ENCODE measurements at places on chromosomes 5 and 9.

DNA sequence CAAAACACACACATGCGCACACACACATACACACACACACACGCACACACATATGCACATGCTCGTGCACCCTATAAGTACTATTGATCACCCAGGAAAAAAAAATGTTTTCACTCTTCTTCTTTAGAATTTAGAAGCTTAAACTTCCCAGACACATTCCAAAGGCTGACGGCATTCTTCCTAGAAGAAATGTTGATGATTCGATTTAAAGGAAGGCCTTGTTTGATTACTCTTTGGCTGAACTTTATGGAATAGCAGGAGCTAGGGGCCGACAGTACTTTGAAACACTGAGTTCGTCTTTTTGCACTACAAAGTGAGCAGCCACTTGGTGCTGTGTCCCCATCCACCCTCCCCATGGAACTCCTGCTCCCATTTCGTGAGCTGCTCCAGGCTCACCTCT is 113.2 kb downstream of the EGFLAM start:
- no peak for DNase-seq

DNA sequence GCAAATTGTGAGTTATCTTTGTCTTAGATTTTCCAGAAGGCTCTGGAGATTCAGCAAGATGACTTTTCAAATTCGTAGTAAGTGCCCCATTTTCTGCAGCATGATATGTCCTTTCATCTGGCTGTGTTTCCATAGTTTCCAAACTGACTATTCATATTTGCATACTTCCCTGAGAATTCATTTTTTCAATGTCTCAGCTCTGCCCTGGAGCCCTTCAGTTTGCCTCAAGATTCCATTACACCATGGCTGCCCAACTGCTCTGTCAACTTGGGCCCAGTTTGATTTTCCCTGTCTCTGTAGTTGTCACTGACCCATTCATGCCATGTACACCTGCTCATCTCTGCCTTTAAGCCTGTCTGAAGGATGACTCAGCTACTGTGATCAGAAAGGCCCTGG is 94.2 kb upstream of the RUSC2 start:
- DNase-seq: no peak

DNA sequence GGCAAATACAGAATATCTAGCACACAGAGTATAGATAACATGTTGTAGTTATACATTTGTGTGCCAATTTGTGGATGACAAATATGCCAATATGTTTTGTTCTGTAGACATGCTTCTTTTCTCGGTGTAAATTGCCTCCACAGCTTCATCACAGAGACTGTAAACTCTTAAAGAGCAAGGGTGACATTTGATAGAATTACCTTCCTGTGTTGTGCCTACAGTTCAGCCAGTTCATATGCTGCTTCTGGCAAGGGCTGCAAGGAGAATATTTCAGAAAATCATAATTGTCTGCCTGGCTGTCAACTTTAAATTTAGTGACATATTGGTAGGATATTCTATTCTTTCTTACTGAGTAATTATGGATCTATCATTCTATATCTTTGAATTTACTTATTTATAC is 155.1 kb downstream of the MAT2B start:
- no peak for DNase-seq

DNA sequence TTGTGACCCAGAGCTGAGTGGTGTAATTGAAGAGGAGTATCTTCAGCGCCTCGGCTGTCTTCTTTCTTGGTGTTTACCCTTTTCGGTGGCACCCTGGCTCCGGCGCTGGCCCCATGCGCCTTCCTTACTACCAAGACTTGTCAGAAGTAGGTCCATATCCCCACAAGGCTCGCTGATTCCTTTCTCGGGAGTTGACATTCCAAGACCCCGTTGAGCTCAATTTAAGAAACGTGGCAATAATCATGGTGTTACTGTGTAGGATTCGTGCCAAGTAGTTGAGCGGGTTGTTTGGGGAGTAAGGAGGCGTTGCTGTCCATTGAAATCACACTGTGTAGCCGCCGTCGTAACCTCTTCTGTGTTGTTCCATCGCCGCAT is 795 bp downstream of the NDUFAF2 start:
- peak; percentile 1 for DNase-seq

- no peak for DNase-seq
These were observed 14.7 kb downstream of the DIAPH1 start for GRCh38 chr5:141603923-141604717.

GRCh38 chr9:68552700-68553476 is 12.2 kb upstream of the TMEM252 start:
- no peak for DNase-seq

DNA sequence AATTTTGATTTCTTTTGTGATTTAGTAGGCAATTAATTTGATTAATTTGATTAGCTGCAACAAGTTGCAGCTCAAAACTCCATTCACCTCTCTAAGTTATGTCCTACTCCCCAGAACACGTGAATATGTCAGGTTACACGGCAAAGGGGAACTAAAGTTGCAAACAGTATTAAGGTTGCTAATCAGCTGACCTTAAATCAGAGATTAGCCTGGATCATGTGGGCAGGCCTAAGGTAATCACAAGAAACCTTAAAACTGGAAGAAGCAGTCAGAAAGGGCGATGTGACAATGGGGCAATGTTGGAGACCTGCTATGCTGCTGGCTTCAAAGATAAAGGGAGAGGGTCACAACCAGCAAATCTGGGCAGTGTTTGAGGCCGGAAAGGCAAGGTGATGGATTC is 47.3 kb upstream of the ANXA1 start:
- no peak for DNase-seq

DNA sequence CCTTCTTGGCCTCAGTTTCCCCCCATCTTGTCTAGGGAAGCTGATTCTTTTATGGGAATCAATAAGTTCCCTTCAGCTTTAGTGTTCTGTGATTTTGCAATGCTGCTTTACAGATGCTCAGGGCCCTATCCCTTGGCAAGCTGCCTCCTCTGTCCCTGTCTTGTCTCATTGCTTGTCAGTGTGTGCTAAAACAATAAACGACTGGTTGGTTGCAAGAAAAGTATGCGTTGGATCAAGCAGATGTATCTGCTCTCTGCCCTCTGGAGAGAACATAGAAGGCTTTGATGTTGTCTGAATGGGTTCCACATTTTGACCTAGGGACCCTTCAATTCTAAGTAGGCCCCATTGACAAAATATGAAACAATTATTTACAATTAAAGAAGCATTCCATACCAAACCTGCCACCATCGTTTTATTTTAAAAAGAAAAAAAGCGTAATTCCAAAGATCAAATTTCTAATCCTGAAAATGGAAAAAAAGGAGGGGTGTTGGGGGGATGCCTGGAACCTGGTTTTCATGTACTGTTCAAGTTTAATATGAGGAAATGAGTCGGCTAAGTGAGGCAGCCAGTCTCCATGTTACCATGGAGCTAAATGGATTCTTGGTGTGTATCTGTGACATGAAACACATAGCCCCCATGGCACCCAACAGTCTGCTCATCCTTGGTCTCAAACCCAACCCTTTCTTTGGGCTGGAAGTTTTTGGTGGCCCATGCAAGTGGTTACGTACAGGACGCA is 31.2 kb upstream of the TARS1 start:
- DNase-seq: no peak

DNA sequence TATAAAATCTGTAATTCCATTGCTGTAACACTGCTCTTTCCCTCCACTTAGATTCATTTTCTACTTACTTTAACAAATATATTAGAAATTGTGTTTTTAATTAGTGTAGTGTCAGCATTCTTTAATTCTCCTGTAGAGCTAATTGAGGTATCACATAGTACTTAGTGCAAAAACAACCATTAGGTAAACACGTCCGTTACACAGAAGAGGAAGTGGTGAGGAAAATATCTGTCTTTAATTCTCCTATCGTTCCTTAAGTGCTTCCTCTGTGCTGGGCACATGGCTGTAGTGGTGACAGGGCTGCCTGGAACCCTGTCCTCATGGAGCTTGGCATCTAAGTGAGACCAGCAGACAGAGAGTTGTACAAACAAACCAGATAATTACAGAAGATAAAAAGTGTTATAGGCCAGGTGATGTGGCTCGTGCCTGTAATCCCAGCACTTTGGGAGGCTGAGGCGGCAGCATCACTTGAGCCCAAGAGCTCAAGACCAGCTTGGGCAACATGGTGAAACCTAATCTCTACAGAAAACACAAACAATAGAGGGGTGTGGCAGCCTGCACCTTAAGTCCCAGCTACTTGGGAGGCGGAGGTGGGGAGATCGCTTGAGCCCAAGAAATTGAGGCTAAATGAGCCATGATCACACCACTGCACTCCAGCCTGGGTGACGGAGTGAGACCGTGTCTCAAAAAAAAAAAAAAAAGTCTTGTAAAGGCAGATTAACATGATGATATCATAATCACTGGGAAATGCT is 36.4 kb downstream of the PARP8 start:
- no peak for DNase-seq

GRCh38 chr9:127805620-127806019 is 2.9 kb downstream of the FPGS start:
- DNase-seq: no peak

DNA sequence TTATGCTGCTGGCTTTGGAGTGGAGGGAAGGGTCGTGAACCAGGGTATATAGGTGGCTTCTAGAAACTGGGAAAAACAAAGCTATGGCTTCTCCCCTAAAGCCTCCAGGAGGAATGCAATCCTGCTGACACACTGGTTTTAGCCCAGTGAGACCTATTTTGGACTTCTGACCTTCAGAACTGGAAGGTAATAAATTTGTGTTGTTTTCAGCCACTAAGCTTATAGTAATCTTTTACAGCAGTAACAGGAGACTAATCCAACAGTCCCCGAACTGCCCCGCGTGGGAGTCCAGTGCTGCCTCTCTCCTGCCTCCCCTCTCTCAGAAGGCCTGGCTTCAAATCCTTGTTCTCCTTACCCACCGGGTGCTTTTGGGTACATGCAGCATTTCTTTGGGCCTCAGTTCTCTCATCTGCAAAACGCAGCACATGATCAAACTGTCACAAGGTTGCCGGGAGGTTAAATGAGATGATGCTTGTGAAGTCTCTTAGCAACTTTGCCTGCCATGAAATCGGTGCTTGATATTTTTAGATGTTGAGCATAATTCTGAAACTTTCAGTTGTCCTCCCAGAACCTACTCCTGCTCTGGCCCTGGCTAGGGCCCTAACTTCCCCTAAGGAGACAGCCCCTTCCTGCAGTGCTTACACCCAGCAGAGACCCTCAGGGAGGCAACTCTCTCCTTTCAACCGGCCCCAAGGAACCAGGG is 127.3 kb upstream of the BOD1 start:
- no peak for DNase-seq

DNA sequence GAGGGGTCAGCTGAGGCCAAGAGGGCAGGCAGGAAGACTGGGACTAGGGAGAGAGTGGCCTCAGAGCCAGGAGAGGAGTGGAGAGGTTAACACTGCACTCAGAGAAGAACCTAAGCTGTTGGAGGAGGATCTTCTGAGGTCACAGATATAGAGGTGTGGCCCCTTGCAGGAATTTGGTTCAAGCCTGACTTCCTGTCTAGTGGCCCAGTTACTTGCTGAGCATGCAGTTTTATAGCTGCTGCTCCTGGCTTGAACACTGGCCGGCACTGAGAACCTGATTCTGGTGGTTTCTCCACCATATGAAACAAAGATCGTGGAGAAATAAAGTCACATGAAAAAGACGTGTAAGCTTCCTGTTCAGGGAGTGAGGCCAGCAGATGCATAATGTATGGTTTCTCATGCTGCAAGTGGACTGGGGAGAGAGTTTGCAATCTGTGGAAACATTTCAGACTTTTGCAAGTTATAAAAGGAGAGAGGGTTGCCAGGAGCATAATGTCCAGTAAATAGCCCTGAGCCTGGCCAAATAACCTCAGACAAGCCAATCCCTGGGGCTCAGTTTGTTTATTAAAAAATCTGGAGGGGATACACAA is 82.6 kb downstream of the GALNT10 start:
- no peak for DNase-seq

DNA sequence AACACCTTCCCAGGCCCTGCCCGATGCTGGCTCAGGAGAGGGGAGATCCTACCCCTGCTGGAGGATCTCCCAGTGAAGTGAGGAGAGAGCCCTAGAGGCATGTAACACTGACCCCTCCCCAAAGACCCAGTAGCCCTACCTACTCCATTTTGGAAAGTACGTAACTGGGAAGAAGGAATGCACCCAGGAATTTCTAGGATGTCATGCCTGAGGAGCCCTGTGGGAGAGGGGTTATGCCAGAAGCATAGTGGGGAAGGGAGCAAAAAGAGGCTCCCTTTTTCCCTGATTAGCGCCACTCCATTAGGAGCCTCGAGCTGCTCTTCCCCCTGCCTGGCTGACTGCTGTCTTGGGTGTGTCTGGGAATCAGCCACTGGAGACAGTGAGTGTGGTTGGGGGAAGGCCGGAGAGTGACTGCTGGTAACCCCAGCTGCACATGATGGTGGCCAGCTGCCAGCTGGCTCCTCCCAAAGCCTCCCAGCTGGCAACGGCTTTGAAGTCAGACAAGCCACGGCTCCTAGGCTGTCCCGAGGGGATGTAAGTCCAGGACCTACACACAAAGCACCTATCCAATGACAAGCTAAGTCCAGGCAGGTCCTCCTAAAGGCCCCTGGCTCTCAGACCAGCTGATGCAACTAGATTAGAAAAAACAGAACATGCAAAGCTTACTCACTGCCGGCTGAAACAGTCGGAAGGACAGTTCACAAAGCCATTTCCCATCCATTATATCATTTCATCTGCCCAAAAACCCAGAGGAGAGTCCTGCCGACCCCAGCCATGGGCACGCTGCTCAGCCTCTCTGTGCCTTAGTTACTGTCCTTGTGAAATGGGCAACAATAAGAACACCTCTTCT is 136.5 kb upstream of the ABCA1 start:
- DNase-seq: no peak

DNA sequence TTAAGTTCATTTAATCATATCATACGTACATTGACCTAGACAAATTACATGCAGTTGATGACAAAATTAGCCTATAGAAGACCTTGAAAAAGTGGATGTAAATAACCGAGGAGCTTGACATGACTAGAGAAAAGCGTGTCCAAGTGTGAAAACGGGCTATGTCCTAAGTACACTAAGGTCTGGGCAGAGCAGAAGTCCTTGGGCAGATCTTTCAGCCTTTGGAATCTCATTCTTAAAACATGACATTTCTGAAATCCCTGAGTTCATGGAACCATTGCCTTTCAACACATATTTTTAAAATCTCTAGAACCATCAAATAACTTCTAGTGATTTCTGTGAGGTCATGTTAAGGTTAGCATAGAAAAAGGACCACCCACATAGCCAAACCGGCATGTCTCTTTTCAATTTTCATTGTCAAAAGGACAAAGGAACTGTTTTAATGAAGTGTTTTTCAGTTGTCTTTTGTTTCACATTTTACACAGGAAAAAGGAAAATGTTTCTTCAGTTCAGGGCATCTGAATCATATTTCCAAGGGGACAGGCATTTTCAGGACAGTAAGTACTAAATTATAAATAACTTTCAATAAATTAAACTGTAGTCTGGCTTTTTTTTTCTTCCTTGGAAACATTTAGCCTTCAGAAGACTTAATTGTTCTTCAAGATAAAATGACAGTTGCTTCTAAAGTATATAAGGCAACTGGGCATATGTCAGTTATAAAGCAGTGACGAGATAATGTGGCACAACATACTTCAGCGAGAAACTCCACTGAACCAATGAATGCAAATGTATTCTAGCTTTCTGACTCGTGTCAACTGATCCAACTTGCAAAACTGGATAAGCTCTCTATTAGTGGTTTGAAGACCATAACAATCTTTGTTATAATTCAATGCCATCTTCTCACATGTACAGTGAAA is 416.8 kb downstream of the NFIB start:
- no peak for DNase-seq

GRCh38 chr9:93711002-93711401 is 134.6 kb downstream of the PHF2 start:
- DNase-seq: no peak

All from stimulated activated CD8-positive, alpha-beta memory T cell treated with anti-CD3 and anti-CD28 coated beads, Interleukin-4, amount 100 ng/mL, for 1 hour (primary cell).